ENCODE measurements at places on chromosomes 5 and 9. TPM values are rescaled to one million over a fixed set of nuclear protein-coding genes. Genes with fewer than 3 reads are reported as not detected.

Gene FCN1
- polyA plus RNA-seq, result 43.4 TPM

Gene ABHD17B
- 7.6 TPM for polyA plus RNA-seq

Gene CCDC69
- polyA plus RNA-seq, result 38.3 TPM

Gene GABRG2
- 0.16 TPM for polyA plus RNA-seq

Gene INSL6
- not detected for polyA plus RNA-seq

Gene PCDHB13
- 1.3 TPM for polyA plus RNA-seq

Gene SPINK7
- polyA plus RNA-seq, result not detected

Gene PTBP3
- polyA plus RNA-seq, result 7.2 TPM

Gene KIF27
- polyA plus RNA-seq, result 1.3 TPM

Gene BAAT
- polyA plus RNA-seq, result 0.03 TPM

Gene CDKN2B
- polyA plus RNA-seq, result 1.6 TPM

Gene TESK1
- 59.2 TPM for polyA plus RNA-seq

Gene PCSK1
- polyA plus RNA-seq, result not detected

Gene C5orf52
- not detected for polyA plus RNA-seq

Gene CFAP157
- 0.41 TPM for polyA plus RNA-seq

Gene KCNV2
- polyA plus RNA-seq, result not detected

Gene SLC25A2
- not detected for polyA plus RNA-seq
